Activated CD4-positive, alpha-beta memory T cell treated with anti-CD3 and anti-CD28 coated beads, Interleukin-2, amount 10 ng/mL, durations not matched to agents 7 days and 5 days (primary cell): ENCODE measurements at places on chromosomes 5 and 9. TPM values are rescaled to one million over a fixed set of nuclear protein-coding genes. Genes with fewer than 3 reads are reported as not detected.

Gene FBLL1
- total RNA-seq = 0.20 TPM

- H3K36me3 ChIP-seq = peaks cover 13% of the 10 kb centered on the region
- peaks cover 24% of the 10 kb centered on the region for H3K27me3 ChIP-seq
- H3K4me3 ChIP-seq = peak overlapping the region; percentile 9
- H3K4me1 ChIP-seq = peaks cover 19% of the 10 kb centered on the region
- no peak for DNase-seq
Measured at GRCh38 chr5:138468133-138468965, 3.1 kb downstream of the EGR1 start.

GRCh38 chr5:5126444-5126843 is 13.7 kb upstream of the ADAMTS16 start:
- H3K4me3 ChIP-seq = no peak overlapping the region
- H3K27ac ChIP-seq = no peak overlapping the region
- no peaks in the 10 kb centered on the region for H3K36me3 ChIP-seq
- H3K27me3 ChIP-seq = no peaks in the 10 kb centered on the region
- H3K4me1 ChIP-seq = no peaks in the 10 kb centered on the region

- H3K4me1 ChIP-seq = no peaks in the 10 kb centered on the region
- H3K4me3 ChIP-seq = no peak overlapping the region
- H3K36me3 ChIP-seq = no peaks in the 10 kb centered on the region
- H3K27ac ChIP-seq = no peak overlapping the region
Measured at GRCh38 chr9:18706648-18707047, 232.7 kb downstream of the ADAMTSL1 start.

DNA sequence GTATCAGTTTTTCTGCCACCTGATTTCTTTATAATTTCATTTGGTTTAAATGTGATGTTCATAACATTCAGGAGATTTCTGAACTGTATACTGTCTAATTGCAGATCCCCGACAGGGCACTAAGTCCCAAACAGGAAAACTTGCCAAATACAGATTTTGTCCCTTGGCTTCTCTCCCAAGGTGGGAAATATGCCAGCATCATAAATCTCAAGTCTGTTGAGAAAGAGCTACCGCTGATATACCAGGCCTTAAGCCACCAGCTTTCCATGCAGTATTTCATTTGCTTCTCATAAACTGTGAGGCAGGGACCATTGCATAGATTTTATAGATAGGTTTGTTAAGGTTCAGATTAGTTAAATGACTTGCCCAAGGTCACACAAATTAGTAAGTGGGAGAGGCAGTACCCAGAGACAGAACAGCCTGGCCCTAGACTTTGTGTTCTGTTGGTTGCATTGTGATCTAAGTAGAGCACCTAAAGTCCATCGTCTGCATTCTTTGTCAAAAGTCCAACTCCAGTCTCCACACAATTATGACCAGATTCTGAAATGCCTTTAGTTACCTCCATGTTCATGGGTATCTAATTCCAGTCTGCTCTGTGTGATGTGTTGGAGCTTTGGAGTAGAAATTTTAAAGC is 16.2 kb downstream of the GPR21 start:
- H3K4me3 ChIP-seq = no peak overlapping the region
- DNase-seq = no peak
- peaks cover 3% of the 10 kb centered on the region for H3K4me1 ChIP-seq
- H3K27me3 ChIP-seq = no peaks in the 10 kb centered on the region
